ENCODE measurements at places on chromosomes 2 and 18.
A peak's percentile ranks its signal among the peaks of the same experiment; 100 is the strongest.

- DNase-seq: no peak
Measured at GRCh38 chr2:217279556-217279955, 419.7 kb upstream of the TNP1 start.

DNA sequence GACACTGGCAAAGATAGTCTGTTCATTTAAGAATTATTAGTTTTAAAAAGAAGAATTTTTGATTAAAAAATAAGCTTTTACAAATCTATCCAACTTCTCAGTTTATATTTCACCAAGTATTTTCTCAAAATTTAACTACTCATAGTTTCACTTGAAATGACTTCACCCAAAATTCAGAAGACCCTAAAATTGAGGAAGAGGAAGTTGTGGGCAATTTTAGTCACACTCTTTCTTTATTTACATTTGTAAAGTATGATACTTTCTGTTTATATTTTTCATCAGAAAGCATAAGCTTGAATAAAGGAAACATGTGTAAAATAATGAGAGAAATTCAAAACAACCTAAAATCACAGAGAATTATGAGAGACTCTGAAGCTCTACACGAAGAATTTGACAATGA, 278.8 kb upstream of the MEIS1 start:
- no peak for DNase-seq

DNA sequence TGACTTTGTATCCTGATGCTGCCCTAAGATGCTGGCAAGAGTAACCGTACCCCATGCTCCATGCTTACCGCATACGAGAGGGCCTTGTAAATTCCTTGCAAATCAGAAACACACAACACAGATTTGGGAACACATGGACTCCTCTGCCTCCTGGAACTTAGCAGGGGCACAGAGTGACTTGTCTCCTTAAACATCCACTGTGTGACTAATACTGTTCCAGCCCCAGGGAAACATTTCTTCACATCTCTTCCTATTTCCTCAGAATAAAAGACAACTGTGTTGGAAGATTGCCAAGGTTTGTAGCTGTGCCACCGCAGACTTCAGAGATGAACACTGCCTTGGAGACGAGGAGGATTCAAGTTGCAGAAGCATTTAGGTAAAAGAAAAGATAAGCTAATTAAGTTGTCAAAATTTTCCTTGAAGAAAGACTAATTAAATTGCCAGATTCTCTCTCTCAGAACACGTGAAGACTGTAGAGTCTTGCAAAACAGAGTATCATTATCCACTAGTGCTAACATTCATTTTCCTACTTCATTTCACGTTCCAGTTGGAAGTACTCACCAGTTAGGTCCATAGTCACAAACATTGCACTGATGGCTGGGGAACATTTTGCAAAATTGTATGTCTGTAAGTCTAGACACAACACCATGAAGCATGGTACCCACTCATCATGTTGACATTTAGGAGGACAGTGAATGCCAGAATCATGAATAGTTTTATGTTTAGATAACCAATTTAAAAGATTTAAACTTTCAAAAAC, 188.8 kb downstream of the TSN start:
- no peak for DNase-seq

GRCh38 chr2:37367984-37368383, 23.6 kb downstream of the QPCT start:
- no peak for DNase-seq

DNA sequence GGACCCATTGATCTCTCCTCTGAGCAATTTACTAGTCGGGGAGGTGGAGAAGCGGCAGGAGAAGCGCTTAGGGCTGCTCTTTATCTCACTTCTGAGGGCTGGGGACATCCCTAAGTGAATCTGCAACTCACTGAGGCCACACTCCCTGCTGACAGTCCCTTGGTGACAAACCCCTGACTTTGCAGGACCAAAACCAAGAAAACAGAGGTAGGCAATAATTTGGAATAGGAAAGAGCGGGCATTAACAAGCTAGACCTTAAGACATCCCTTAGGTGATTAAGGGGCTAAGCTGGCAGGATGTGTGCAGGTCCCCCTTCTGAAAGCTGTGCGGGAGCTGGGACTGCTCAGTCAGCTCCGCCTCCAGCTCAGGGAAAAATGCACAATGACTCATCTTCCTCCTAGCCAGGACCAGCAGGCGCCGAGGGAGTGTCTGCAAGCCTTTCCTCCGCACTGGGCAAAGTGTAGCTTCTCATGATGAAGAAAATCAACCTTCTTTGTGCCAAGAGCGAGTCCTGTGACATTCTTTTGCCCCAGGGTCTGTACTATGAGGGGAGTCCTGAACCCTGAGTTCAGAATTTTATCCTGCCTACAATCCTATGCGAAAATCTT, 63.3 kb downstream of the BOD1L2 start:
- no peak for DNase-seq

DNA sequence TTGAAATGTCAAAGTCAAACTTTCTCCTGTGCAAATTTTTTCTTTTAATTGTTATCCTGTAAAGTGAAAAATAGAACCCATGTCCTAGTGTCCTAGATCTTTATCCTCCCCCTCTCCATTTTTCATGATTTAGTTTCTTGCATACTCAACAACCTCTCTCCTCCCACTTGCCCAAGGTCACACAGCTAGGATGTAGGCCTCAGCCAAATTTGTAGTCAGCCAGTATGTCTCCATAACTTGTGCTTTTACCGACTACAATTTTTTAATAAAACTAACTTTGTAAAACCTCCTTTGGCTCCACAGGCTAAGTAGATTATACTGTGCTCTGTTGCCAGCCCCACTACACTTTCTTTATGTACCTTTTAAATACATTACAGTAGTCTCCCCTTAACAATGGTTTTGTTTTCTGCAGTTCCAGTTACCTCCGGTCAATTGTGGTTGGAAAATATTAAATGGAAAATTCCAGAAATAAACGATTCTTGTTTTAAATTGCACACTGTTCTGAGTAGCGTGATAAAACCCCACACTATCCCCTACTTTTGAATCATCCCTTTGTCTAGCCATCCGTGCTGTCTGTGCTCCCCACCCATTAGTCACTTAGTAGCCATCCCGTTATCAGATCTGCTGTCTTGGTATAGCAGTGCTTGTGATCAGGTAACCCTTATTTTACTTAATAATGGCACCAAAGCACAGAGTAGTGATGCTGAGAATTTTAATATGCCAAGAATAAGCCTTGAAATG, 22.8 kb downstream of the GULP1 start:
- DNase-seq: no peak

GRCh38 chr18:9081940-9082339, 20.6 kb upstream of the NDUFV2 start:
- DNase-seq: no peak

DNA sequence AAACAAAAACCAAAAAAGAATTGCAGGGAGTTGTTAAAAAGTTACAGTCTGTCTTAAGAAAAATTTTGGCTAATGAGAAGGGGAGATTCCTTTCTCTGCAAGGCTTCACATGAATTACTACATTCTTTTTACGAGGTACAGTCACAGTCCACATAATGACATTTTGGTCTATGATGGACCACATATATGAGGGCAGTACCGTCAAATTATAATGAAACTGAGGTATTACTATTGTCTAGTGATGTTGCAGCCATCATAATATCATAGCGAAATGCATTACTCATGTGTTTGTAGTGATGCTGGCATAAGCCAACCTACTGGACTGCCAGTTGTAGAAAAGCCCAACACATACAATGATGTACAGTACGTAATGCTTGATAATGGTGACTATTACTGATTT, 12.5 kb downstream of the SERPINB7 start:
- DNase-seq: no peak

- peak; percentile 59 for DNase-seq
Measured at GRCh38 chr2:218168635-218169462, 2.1 kb upstream of the CXCR1 start.

- DNase-seq: no peak
Measured at GRCh38 chr18:7778181-7778580, 211.1 kb downstream of the PTPRM start.

DNA sequence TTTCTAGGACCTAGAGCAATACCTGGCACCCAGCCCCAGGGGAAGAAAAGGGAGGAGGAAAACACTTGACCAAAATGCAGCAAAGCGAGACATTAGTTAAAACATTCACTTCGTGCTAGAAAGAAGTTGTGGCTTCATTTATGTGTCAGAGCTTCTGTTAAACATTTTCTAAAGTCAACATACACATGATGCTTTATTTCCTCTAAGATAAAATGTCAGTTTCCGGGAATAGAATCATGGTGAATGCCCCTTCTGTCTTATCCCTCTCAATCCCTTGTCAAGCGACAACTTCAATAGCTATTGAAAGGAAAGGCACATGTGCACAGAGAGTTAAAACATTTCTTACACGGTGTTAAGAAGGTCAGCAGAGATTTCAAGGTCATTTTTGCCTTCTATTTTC, 404.6 kb upstream of the CWC22 start:
- DNase-seq: peak; percentile 2

DNA sequence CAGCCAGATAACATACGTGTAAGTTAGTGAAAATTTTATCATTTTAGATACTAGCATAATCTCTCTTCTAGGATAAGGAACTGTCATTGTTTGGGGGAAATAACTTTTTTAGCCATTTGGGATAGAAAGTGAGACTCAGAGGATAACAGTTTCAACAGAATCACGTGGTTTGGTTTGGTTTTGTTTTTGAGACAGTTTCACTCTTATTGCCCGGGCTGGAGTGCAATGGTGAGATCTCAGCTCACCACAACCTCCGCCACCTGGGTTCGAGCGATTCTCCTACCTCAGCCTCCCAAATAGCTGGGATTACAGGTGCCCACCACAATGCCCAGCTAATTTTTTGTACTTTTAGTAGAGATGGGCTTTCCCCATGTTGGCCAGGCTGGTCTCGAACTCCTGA, 323.2 kb upstream of the MEIS1 start:
- no peak for DNase-seq

DNA sequence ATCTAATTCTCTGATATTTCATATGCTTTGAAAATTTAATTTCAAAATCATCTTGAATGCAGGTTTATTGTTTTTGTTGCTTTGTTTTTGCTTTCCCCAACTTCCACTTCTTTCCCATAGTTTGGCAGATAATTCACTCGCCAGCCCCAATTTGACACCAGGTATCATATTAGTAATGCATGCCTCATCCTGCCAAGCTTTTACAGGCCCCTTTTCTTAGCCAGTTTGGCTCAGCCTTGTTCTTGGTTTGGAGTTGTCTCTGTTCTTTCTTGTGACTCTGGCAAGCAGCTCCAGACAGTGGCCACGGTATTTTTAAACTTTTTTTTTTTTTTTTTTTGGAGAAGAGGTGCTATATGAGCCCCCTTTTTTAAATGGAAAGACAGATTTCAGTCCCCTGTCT, 65.3 kb downstream of the PMS1 start:
- DNase-seq: no peak
